ENCODE measurements at places on chromosomes 11 and 22.
A peak's percentile ranks its signal among the peaks of the same experiment; 100 is the strongest.

- DNase-seq, result no peak
Observed at GRCh38 chr22:43310311-43310710, 32.9 kb downstream of the SCUBE1 start.

GRCh38 chr11:97614606-97615005 is 1224.8 kb downstream of the JRKL start:
- DNase-seq, result no peak

GRCh38 chr11:111586388-111586831 is 15.8 kb upstream of the SIK2 start:
- peak; percentile 33 for DNase-seq

DNA sequence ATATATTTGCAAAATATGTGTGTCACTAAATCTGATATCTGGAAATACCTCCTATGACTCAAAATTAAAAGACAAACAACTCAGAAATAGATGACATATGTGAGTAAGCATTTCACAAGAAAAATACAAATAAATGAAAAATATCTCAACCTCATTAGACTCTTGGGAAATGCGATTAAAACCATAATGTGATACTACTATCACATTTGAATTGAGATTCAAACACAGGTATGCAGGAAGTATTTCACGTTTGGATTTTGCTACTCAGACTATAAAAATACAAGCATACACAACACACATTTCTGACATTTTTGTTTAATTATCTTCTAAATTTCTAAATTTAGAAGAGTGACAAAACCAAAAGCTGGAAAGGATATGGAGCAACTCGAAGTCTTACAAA is 811.9 kb upstream of the LRRC4C start:
- no peak for DNase-seq

DNA sequence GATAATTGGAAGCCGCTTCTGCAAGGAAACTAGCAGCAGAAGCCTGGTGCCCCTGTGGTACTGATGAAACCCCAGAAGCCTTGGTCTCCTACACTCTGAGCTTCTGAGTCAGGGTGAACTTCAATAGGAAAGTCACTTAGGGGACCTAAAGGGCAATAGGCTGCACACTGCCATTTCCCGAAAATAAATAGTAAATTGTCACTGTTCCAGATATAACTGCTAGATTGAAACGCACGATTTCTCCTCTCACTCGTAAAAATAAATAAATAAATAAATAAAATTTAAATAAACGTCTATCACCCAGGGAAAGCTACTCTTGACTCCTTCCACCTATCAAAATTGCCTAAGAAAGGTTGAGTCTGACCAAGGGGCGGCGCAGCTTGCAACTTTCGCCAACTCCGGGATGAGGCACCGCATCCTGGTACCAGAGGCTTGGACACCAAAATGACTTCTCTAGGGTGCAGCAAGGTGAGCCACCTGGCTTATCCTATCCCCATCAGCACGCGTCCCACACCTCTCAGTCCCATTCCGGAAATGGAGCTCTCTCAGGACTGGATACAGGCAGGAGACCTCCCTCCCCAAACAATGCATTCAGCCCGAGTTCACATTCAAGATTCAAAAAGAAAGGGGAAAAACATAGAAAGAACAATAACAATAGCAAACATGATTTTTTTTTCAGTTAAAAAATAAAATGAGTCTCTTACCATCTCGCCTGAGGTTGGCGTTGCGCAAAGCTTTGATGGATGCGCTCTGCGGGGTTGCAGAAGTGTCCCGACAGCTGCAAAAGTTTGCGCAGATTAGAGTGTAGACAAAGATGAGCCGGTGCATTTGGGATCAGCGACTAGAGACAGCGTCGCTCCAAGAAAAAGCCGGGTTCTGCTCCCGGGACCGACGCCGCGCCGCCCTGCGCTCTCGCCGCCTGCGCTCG is 583 bp downstream of the PDGFD start:
- no peak for DNase-seq

DNA sequence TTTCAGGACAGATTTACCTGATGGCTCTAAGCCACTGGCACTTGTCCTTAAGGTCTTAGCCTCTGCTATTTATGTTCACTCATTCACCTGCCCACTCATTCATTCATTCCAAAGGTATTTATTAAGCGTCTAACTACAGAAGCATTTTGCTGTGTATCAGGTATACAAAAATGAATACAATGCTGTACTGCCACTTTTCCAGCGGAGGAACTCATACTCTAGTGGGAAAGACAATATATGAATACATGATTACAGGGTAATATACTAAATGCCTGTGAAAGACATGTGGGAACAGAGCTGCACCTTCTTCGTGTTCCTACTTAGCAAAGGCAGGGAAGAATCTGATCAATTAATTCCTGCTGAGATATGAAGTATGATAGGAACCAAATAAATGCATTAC is 43.7 kb downstream of the CLMP start:
- DNase-seq, result no peak

DNA sequence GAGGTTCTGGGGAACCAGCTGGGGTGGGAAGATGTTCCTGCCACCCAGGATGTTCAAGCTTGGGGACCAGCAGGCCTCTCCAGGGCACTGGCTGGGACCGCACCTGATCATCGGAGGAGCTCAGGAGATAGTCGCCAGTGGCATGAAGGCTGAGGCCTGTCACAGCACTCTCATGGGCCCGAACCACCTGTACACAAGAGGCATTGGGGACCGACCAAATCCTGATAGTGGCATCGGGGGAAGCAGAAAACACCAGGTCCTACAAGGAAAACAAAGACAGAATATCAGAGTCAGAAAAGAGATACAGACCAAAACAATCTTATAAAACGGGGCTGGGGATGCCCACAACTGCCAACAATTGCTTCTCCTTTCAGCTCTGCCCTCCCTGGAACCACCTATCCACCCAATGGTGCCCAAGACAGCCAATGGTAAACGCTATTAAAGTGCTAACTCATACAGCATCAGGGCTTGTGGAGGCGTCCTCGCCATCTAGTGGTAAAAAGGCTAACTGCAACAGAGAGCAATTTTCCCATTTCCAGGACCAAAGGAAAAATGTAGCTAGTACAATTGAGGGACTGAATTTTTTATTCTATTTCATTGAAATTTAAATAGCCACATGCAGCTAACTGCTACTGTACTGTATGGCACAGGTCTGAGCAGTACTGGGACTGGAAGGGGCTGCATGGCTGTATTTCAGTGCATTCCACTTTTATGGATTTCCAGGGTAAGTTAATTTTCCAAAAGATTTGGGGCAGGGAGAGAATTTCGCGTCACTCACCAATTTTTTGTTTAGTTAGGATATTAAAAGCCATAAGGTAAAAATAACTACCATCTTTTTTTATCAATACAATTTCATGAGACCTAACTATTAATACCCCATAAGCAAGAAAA is 7.1 kb downstream of the PRPF19 start:
- DNase-seq, result peak; percentile 50

GRCh38 chr11:48013269-48013901 is 33.0 kb downstream of the PTPRJ start:
- DNase-seq, result peak; percentile 47

Measured in DND-41 (cell line).